ENCODE measurements at places on chromosomes 2 and 18. TPM values are rescaled to one million over a fixed set of nuclear protein-coding genes. Genes with fewer than 3 reads are reported as not detected.

Gene PLEK
- total RNA-seq = 9.4 TPM

Gene DSC2
- 12.6 TPM for total RNA-seq

Gene DCDC2C
- 0.14 TPM for total RNA-seq

Gene DSG2
- total RNA-seq = 103 TPM

Gene SEPTIN10
- total RNA-seq = 63.1 TPM

Gene ZNF521
- 14.6 TPM for total RNA-seq

GRCh38 chr2:18119883-18120282 is 241.4 kb downstream of the KCNS3 start:
- no peak for DNase-seq

DNA sequence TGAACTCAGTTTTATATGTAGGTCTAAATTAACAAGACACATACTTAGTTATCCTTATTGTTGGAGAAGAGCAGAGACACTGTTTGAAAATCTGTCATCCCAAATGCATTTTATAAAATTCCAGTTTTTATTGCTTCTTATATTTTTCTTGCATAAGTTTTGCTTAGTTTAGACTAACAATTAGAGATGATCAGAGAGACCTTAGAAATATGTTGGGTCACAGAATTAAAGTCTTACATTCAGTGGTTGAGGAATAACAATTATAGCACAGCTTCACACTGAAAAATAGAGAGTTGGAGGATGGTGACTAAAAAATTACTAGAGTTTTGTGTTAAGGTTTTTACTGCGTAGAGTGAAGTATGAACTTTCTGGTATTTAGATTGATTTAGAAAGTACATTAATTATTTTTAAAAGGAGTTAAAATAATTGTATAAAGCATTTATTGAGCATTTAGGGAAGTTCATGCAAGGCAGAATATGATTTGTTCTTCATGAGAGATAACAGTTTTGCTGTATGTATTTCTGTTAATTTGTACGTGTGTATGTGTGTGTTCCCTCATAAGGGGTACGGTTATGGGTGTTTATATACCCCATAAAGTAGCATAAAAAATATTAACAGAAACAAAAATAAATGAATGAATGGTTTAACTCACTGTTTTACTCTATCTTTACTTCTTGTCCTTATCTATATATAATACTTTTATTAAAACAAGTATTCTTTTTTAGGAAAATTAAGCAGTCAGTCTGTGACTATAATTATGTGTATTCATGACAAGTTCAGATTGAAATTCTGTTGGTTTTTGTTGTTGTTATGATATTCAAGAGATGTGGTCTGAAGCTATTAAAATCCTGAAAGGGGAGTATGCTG is 31.2 kb downstream of the DDX1 start:
- DNase-seq = no peak

DNA sequence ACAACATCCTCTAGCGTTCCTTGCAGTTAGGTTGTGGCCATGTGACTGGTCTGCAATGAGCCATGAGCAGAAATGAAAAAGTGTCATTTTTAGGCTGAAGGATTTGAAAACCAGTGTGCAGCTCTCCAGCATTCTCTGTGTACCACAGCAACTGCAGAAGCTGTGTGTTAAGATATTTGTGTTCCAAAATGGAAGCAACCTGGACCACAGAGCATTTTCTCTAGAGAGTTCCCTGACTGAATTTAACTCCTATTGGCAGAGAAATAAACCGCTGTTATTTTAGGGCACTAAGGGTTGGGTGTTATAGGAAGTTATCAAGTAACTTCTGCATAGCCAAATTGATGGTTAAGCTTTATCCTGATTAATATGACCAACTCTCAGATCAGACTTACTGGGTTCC is 257.2 kb upstream of the THUMPD2 start:
- DNase-seq = no peak

- no peak for DNase-seq
These were observed 75.8 kb downstream of the LONRF2 start for GRCh38 chr2:100246163-100247145.

DNA sequence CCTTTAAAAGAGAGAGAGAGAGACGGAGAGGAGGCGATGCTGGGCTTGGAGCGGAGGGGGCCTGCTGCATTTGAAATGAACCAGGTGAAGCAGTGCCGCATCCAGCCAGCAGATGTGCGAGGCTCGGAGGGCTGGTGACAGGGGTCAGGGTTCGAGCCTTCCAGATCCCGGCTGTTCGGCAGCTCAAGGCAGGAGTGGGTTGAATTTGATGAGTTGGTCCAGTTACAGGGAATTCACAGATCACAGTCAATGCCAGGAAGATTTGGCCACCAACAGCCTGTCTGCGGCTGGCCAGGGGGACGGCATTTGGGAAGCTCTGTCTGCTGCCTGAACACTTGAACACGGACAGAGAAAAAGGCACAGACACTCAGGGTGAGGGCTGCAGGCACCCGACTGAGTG is 48.6 kb downstream of the PTGR3 start:
- DNase-seq = no peak

- no peak for DNase-seq
These were observed 114.6 kb downstream of the BAZ2B start for GRCh38 chr2:159501743-159502142.

GRCh38 chr2:180279581-180279980 is 272.5 kb upstream of the CWC22 start:
- no peak for DNase-seq

DNA sequence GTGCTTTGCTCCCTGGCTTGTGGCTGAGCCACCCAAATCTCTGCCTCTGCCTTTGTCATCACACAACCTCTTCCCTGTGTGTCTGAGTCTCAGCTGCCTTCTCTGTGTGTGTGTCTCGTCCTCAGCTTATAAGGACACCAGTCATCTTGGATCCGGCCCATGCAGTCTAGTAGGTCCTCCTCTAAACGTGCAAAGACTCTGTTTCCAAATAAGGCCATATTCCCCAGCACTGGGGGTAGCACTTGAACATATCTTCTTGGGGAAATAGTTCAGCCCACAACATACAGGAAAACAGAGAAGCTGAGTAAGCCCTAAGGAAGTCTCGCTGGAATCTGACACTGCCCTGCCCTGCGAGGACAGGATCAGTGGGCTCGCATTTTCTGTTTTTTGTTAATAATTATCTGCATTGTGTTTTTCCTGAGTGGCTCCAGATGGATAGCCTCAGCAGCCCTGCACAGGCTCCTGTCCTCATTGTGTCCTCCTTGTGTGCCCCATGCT is 42.1 kb downstream of the MTCL1 start:
- DNase-seq = no peak

DNA sequence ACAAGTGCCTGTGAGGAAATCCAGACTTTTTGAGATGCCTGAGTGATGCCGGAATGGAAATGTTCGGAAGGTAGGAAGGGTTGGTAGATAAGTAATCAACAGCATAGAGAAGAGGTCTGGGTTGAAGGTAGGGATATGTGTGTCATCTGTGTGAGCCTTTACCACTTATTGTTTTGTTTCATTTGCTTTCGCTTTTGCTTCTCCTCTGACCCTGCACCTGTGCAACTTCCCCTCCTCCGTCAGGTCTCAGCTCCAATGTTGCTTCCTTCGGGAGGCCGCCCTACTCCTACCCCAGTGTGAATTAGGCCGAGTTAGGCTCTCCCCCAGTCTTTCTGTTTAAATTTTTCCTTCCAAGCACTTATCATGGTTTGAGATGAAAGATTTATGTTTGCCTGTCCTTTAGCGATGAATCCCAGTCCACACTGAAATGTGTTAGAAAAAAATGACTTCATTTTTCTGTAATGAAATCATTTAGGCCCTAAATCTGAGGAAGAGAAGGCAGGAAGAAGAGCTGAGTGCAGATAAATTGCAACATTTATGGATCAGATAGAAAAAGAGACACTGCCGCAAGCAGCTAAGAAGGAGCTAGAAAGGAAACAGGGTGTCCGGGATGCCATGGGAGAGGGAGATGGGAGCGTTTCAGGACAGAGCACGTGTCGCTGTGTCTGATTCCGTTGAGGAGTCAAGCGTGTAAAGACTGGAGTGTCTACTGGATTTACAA is 139.6 kb upstream of the PELI1 start:
- DNase-seq = no peak

DNA sequence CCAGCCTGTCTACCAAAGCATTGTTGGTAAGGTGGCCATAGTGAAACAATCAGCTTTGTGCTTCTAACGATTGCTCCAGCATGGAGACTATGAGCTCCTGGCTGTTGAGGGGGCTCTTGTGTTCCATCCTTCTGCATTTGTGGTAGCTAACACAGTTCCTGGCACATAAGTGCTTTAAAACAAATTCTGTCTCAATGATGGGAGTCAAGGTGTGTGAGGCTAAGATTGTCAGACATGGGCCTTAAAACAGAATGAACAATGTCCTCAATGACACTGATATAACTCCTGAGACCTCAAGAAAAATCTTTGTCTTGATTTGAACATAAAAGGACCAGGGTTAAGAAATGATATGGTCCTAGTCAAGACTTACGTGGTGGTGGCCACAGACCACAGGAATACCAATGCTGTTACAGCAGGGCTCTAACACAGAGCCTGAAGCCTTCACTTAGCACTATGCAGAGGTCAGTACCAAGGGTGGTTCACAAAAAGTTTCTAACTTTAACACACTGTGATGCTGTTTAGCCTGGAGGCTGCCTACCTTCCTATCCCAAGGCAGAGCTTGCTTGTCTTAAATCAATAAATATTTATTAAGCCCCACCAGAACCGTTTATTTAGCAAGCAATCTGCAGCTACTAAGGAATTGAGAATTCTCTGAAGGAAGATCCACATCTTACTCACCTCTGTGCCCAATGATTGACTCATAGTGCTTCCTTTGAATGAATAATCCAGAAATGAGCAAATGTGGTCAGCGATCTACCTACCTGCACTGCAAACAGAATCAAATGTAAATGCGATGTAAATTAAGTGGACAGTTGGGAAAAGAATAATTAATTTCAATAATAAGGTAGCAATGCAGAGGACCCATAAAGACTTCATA is 35.1 kb downstream of the EVA1A start:
- no peak for DNase-seq

- DNase-seq = no peak
These were observed 56.5 kb downstream of the MTX2 start for GRCh38 chr2:176325732-176326131.

GRCh38 chr2:38438883-38439612 is 62.0 kb upstream of the ATL2 start:
- DNase-seq = no peak

- no peak for DNase-seq
These were observed 92.5 kb upstream of the RBBP8 start for GRCh38 chr18:22840606-22841144.

- DNase-seq = no peak
These were observed 30.3 kb downstream of the PROKR1 start for GRCh38 chr2:68673631-68674030.

DNA sequence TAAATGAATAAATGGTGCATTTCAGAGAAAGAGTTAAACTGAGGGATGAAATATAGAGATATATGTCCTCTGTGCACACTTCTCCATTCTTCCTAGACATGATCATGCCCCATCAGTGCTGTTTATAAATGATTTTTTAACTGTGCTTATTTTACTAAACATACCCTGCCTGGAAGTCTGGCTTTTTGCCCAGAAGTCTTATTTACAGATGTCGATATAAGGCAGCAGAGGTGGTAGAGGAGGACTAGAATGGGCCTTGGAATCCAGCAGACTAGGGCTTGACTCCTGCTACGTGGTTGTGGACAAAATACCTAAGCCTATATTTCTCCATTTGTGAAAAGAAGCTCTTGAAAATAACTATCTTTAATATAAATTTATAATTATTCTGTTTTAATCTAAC is 355.5 kb downstream of the RAD51AP2 start:
- no peak for DNase-seq

- no peak for DNase-seq
These were observed 369.0 kb downstream of the EPHA4 start for GRCh38 chr2:221203125-221203524.

Measured in mucosa of gallbladder (tissue), 1 donor.